ENCODE measurements at places on chromosomes 2 and 18. TPM values are rescaled to one million over a fixed set of nuclear protein-coding genes. Genes with fewer than 3 reads are reported as not detected.

DNA sequence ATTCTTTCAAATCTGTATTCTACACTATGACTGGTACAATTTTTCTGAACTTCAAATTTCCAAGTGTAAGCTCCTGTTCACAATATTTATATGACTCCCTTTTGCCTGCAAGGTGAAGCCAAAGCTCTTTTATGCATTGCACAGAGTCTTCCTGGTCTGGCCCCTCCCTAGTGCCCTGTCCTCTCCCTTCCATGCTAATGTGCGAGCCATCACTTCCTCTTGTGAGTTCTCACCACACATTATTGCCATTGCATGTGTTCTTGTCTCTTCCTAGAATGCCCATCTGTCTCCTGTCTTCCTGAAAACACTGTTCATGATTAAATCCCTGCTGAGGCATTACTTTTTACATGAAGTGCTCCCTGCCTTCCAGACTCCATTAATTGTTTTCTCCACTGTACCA is 169.9 kb downstream of the MC4R start:
- no peak for DNase-seq
- no peak overlapping the region for H3K27ac ChIP-seq
- no peaks in the 10 kb centered on the region for H3K4me1 ChIP-seq
- H3K27me3 ChIP-seq: no peaks in the 10 kb centered on the region
- no peak overlapping the region for H3K4me3 ChIP-seq

DNA sequence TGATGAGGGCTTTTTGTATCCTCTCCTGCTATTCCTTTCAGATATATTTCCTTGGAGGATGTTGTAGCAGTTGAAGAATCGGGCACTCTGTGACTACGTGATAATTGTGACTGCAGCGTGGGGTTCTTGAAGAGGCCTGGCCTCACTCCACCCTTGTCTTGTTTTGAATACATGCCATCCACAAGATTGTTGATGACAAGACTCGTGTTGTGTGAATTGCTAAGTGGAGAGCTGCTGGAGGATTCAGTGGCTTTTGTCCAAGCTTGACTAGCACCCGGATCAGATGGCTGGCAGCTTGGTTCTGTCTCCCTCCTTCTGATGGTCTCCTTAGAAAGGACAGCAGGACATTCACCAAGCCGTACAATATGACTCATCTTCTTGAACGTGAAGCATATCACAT is 146.9 kb downstream of the DAW1 start:
- no peaks in the 10 kb centered on the region for H3K36me3 ChIP-seq
- no peak overlapping the region for H3K4me3 ChIP-seq
- no peaks in the 10 kb centered on the region for H3K27me3 ChIP-seq
- no peaks in the 10 kb centered on the region for H3K4me1 ChIP-seq
- no peak overlapping the region for H3K27ac ChIP-seq
- no peak for DNase-seq

DNA sequence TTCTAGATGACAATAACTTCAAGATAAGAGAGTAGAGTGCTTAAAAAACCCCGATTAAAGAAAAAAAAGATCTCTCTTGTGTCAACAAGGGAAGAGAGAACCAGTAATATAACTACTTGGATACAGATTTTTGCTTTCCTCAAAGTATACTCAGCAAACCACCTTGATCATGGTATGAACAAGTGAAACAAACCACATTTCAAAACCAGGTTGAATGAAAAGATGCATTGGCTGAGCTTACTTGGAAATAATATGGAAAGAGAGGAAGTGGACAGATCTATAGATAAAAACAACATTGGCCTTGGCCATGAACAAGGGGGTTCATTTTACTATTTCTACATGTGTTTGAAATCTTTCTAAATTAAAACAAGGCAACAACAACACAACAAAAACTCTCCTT is 50.1 kb downstream of the ATP8B1 start:
- H3K4me1 ChIP-seq: peaks cover 13% of the 10 kb centered on the region
- no peaks in the 10 kb centered on the region for H3K36me3 ChIP-seq
- DNase-seq: no peak
- H3K27ac ChIP-seq: no peak overlapping the region

GRCh38 chr2:129801575-129801974 is 177.9 kb upstream of the RAB6C start:
- DNase-seq: no peak
- H3K4me1 ChIP-seq: no peaks in the 10 kb centered on the region
- no peak overlapping the region for H3K27ac ChIP-seq
- no peaks in the 10 kb centered on the region for H3K27me3 ChIP-seq
- H3K4me3 ChIP-seq: no peak overlapping the region
- no peaks in the 10 kb centered on the region for H3K36me3 ChIP-seq

GRCh38 chr2:96247896-96248295 is 17.9 kb downstream of the TMEM127 start:
- no peak overlapping the region for H3K4me3 ChIP-seq
- H3K27me3 ChIP-seq: no peaks in the 10 kb centered on the region
- peaks cover 28% of the 10 kb centered on the region for H3K36me3 ChIP-seq
- H3K27ac ChIP-seq: no peak overlapping the region

DNA sequence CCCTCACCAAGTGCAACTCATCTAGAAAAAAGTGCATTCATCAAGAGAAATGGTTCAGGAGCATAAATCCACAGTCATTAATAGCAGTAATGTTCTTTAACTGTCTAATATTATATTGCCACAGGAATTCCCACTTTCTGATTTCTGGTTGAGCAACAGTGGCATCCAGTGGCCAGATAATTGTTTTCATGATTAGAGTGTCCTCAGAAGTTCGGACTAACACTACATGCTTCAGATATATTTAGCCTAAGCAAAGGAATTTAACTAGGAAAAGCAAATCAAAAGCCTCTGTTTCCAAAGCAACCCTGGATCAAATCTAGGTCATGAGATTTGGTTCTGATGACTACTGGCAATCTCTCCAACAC is 9.8 kb upstream of the ERBB4 start:
- no peak overlapping the region for H3K4me3 ChIP-seq
- H3K27me3 ChIP-seq: no peaks in the 10 kb centered on the region
- H3K27ac ChIP-seq: no peak overlapping the region
- no peak for DNase-seq

DNA sequence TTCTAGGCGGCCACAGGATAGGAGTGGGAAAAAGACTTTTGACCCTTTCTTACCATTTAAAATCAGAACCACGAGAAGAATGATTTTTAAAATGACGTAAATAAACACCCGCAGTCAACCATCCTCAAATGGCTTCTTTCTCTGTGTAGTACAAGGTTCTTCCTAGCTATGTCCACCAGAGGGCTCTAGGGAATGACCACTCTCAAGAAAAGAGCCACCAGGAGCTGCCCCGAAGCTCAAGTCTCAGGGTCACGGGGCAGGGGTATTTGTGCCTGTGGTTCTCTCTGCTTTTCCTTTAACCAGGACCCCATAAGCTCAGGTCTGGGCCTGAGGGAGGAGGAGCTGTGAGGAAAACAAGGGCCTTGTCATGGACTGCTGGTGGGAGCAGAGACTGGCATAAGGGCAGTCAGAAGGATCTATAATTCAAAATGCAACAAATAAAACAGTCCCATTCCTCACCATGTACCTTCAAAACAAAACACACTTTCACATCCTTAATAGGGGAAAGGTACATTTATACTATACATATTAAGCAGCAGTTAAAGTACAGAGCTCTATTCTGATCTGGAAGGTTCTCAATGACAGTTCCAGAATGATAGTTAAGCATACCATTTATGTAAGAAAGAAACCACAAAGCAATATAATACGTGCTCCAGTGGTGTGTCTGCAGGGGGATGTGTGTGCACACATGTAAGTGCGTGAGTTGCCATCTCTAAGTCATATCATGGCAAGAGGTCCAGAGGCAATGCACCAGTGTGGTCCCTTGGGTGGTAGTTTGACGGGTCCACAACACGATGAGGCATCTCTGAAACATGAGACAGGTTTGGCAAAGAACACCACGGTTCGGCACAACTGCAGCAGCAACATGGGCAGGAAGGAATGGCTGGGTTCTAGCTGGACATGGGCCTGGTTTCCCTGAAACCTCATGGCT is 18.6 kb downstream of the LYPD1 start:
- no peaks in the 10 kb centered on the region for H3K4me1 ChIP-seq
- DNase-seq: no peak
- H3K4me3 ChIP-seq: no peak overlapping the region
- H3K36me3 ChIP-seq: no peaks in the 10 kb centered on the region
- no peak overlapping the region for H3K27ac ChIP-seq
- H3K27me3 ChIP-seq: no peaks in the 10 kb centered on the region

DNA sequence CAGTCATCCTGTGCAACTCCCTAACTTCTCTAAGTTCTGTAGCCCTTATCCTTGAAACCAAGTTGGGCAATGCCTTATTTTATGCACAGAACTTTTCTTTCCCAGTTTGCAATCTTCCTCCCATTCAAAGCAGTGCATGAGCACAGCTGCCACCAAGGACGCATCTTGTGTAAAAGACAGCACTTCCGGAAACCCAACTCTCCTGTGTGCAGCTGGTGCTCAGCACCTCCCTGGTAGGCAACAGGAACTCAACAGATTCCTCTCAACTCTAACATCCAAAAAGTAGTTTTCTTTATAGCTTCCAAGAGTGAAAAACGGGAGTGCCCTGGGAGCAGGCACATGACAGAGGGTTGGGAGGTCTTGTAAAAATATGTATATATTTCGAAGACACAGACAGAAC is 2.2 kb downstream of the TMEM18 start:
- H3K4me1 ChIP-seq: no peaks in the 10 kb centered on the region
- H3K27me3 ChIP-seq: no peaks in the 10 kb centered on the region
- H3K36me3 ChIP-seq: peaks cover 37% of the 10 kb centered on the region

DNA sequence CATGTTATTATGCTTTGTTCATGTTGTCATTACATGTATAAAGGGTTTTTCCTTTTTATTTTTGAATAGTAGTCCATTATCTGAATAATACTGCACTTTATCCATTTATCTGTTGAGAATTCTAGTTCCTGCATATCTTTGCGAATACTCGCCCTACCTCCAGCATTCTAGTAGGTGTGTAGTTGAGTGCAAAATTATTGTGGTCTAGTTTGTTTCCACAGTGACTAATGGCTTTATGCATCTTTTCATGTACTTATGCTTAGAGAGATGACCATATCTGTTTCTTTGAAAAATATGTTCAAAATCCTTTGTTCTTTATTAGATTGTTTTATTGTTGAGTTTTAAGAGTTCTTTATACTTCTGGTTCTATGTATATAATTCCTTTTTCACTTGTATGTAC is 48.8 kb downstream of the EIF5B start:
- no peak overlapping the region for H3K27ac ChIP-seq
- H3K36me3 ChIP-seq: peaks cover 61% of the 10 kb centered on the region
- no peaks in the 10 kb centered on the region for H3K4me1 ChIP-seq
- no peaks in the 10 kb centered on the region for H3K27me3 ChIP-seq

DNA sequence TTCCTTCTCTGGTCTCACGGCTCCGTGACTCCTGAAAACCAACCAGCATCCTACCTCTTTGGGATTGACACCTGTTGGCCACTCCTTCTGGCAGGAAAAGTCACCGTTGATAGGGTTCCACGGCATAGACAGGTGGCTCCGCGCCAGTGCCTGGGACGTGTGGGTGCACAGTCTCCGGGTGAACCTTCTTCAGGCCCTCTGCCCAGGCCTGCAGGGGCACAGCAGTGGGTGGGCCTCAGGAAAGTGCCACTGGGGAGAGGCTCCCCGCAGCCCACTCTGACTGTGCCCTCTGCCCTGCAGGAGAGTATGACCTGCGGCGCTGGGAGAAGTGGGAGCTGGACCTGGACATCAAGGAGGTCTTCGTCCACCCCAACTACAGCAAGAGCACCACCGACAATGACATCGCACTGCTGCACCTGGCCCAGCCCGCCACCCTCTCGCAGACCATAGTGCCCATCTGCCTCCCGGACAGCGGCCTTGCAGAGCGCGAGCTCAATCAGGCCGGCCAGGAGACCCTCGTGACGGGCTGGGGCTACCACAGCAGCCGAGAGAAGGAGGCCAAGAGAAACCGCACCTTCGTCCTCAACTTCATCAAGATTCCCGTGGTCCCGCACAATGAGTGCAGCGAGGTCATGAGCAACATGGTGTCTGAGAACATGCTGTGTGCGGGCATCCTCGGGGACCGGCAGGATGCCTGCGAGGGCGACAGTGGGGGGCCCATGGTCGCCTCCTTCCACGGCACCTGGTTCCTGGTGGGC is 10.0 kb downstream of the PROC start:
- H3K4me3 ChIP-seq: no peak overlapping the region
- H3K27ac ChIP-seq: no peak overlapping the region
- DNase-seq: no peak

DNA sequence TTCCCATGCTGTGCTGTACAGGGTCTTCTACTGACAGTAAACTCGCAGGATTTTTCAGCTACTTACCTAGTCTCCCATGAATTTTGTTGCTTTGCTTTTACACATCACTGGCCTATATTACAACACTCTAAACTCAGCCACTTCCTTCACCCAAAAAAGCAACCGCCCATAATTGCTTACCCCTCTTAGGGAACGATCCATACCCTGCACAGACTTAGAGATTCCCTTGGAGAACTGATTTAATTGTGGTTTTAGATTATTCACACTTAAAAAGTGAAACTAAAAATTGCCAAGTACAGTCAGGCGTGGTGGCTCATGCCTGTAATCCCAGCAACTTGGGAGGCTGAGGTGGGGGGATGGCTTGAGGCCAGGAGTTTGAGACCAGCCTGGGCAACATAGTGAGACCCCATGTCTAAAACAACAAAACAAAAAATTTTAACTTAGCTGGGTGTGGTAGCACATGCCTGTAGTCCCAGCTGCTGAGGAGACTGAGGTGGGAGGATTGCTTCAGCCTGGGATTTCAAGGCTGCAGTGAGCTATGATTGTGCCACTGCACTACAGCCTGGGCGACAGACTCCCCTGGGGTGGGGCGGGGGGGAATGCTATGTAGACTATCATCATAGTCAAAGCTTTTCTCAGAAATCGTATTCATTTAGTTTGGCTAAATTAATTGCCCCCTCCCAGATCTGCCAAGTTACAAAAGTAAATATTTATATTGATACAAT is 19.3 kb downstream of the MRPL30 start:
- H3K27ac ChIP-seq: no peak overlapping the region
- H3K4me1 ChIP-seq: no peaks in the 10 kb centered on the region
- H3K27me3 ChIP-seq: no peaks in the 10 kb centered on the region
- H3K36me3 ChIP-seq: peaks cover 35% of the 10 kb centered on the region

DNA sequence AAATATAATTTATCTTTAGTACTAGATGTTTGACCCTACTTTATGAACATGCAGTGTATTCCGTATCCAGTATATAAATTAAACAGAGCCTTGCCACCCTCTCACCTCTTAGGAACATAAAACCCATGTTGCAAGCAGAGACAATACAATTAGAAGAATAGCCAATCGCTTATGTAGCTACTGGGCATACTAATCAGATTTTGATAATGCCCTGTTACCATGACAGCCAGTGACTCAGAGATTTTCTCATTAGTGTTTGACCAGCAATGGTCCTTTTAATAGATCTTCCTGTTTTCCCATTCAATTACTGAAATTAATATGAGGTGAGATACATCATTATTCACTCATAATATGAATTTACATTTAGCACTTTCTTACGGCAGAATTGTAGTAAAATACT is 547.3 kb upstream of the VWC2L start:
- no peaks in the 10 kb centered on the region for H3K27me3 ChIP-seq
- no peak overlapping the region for H3K4me3 ChIP-seq
- no peaks in the 10 kb centered on the region for H3K4me1 ChIP-seq
- no peaks in the 10 kb centered on the region for H3K36me3 ChIP-seq
- H3K27ac ChIP-seq: no peak overlapping the region

- H3K27ac ChIP-seq: peak overlapping the region; percentile 88
- peak overlapping the region; percentile 74 for H3K4me3 ChIP-seq
- no peak for DNase-seq
- H3K27me3 ChIP-seq: no peaks in the 10 kb centered on the region
These were observed 358 bp downstream of the USP37 start for GRCh38 chr2:218567797-218568189.

OST4 gene
- total RNA-seq: 294 TPM

ANKRD62 gene
- total RNA-seq: 0.20 TPM

L3MBTL4 gene
- total RNA-seq: 13.9 TPM

METTL4 gene
- 10.3 TPM for total RNA-seq

Measured in left lung (tissue), 14 donors.